Left lobe of liver (tissue), 2 donors: ENCODE measurements at places on chromosomes 16 and 17.
A peak's percentile ranks its signal among the peaks of the same experiment; 100 is the strongest.

- DNase-seq = no peak
These were observed 6.4 kb upstream of the PRR14 start for GRCh38 chr16:30644334-30644830.

- no peak for DNase-seq
These were observed 20.1 kb upstream of the CLEC19A start for GRCh38 chr16:19265380-19265930.

GRCh38 chr17:17028878-17029535, 13.2 kb upstream of the MPRIP start:
- DNase-seq = no peak

DNA sequence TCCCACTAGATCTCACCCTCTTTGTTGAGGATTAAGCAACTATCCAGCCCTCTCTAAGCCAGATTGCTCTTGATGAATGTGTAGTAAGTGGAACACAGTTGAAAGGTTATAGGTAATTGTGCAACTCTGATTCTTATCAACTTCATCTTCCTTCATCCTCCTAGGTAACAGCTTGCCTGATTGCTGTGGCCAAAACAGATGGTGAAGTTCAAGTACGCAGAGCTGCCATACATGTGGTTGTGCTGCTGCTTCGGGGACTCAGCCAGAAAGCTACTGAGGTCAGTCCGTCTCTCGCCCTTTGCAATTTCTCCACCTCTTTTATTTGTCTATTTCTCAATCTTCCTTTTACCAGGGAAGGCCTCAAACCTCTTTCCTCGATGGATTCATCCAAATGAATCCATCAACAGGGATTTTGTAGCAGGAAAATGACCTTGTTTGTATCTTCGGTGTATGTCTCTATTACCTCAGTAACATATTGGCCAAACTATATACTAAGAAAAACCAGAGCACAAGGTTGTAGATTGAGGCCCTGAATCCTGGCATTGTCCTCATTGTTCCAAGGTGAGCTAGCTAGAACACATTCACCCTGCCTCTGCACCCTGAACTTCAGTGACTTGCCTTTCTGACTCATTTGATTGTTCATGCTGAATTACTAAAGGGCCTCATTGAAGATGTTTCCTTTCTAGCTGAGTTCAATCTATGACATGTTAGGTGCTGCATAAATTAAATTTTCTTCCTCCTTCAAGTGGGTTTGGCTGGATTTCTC, 65.1 kb upstream of the HAS3 start:
- DNase-seq = peak; percentile 72

GRCh38 chr17:38918916-38919315, 6.5 kb upstream of the LASP1NB start:
- DNase-seq = no peak
